ENCODE measurements at places on chromosomes 4 and X. TPM values are rescaled to one million over a fixed set of nuclear protein-coding genes. Genes with fewer than 3 reads are reported as not detected.

GRCh38 chrX:67961516-67961915, 417.7 kb downstream of the AR start:
- no peak for DNase-seq

DNA sequence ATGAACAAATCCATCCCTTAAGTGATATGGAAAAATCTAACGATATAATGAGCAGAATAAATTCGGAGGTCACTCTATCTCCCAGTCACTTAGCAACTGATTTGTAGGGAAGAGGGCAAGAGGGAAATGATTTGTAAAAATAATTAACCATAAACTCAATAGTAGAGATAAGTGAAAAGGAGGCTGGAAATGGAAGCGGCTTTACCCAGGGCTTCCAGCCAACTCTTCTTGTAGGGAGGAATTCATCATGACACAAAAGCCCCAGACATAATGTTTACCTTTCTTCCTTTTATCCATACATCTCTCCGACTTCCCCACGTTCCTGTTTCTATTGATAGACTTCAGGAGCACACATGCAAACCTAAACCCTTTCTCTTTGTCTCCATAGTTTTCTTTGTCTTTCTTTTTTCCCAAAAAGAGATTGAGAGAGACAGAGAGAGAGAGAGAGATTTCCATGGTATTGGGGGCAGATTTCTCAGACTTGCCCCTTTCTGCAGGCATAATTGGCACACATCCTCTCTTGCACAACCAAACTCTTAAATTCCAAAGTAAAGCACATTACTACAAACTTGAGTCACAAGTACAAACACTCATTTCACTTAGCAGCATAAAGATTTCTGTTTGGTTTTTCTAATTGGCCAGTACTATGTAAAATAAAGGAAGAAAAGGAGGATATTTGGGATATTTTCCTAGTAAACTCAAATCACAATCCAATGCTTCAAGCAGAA, 140.9 kb downstream of the MAPK10 start:
- no peak for DNase-seq

DNA sequence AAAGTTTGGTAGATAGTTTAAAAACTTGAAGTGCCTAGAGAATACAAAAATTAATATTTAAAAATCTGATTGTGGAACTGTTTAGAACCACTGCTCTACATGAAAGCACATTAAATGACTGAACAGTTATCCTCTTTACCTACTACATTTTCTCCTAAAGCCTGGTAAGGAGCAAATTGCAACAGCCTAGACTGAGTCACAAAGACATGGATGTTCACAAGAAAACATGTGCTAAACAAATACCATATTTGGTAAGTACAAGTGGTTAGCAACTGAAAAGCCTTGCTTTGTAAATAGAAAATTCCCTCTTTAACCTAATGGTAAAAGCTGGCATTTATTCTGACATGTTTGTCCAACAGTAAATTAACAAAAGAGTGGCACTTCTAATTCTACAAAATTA, 203.1 kb downstream of the FBXO8 start:
- no peak for DNase-seq

DNA sequence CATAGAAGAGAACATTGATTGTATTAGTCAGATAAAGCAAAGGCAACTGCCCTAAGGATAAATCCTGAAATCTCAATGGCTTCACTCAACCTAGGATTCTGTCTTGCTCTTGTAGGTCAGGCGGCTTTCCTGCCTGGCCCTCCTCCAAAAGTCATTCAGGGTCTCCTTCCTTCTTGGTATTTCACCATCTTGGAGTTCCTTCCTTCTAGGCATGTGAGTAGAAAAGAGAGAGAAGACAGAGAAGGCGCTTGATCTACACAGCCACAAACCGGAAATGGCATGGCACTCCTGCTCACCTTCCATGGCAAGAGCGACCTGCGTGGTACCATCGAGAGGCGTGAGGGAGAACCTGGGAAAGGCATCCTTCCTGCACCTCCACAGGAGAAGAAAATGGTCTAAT, 45.3 kb upstream of the HELT start:
- no peak for DNase-seq

- DNase-seq: no peak
These were observed 45.8 kb upstream of the SERTM2 start for GRCh38 chrX:111465669-111466068.

DNA sequence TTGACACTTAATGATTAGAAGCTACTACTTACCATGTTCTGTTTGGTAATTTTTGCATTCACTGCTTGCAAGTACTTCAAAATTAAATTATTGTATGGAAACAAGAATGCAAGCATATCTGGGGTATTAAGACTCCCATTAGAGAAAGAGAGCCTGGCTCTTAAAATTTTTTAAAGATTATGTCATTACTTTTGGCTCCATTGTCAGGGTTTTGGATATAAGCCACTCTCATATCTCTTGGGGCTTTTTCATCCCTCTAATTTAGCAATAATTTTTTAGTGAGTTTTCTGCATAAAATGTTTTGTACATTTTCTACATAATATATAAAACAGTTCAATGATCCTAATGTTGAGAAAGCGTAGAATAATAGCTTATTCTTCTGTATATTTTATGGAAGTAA, 49.4 kb downstream of the SLC9A6 start:
- DNase-seq: no peak

- peak; percentile 45 for DNase-seq
These were observed 102.9 kb upstream of the PAQR3 start for GRCh38 chr4:79042079-79042674.

DNA sequence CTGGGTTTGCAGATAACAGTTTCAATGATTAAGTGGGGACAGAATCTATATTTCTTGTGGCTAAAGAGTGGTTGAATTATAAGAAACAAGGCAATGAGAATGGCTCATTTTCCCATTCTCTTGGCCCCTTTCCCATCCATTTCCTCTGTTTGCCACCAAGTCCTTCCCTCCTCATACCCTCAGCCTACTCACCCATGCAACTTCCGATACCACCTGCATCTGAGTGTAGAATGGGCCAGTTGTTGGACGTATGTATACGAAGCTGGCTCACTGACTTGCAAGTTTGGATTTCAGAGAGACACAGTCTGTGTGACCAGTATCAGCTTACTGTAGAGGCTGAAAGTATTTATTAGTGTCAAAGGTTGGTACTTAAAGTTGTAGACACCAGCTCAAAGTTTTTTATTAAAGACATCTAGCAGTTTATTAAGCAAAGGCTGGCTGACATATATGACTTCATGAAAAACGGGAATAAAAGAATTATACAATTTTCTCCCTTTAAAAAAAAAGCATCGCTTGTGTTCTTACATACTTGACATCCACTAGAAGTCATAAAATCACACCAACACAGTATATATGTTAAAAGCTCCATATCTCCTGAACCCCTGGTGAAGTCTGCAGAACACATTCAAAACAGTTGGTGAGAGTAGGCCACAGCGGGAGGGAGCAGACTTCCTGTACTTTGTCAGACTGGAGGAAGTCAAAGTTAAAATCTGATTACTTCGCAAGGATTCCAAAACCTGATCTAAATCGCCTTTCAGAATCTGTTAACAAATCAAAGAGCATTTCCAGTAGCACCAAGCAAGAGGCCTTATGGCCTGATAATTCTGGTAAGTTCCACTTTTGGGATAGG, 22.4 kb upstream of the STIM2 start:
- peak; percentile 74 for DNase-seq

GRCh38 chrX:20461576-20461975, 194.9 kb upstream of the RPS6KA3 start:
- no peak for DNase-seq

DNA sequence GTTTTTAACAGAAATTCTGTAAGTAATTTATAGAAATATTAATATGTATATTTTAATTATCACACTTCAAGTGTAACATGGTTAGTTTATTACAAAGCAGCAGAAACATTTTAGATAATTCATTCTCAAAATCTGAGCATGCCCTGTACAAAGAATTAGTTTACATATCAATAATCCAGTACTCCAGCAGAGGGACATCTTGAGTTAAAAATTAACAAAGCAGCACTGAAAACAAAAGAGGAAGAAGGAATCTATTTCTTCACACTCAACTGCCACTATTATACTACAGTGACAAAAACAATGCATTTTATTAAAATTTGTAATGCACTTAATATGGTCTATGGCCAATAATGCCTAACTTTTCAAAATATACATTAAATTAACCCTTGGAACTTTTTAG, 179.1 kb upstream of the KLHL4 start:
- no peak for DNase-seq

- DNase-seq: peak; percentile 29
These were observed 45.1 kb downstream of the SPATA4 start for GRCh38 chr4:176150356-176150682.

- DNase-seq: no peak
These were observed 115.4 kb upstream of the RPS6KA3 start for GRCh38 chrX:20382082-20382481.

DNA sequence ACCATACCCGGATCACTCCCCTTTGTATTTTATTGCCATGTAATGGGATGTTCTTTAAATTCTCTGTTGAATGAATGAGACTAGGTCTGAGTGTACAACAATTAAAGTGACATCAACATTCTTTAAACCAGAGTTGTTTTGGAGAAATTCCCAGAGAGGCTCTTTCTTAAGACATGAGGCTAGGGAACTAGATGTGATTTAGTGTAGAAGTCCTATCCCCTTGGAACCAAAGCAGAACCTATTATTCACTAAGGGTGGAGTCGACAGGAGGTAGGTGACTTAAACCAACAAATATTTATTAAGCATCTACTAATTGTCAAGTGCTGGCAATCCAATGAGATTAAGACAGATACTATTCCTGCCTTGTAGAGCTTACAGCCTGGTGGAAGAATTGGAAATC, 1.7 kb downstream of the EIF1AX start:
- no peak for DNase-seq

- DNase-seq: no peak
These were observed 243.9 kb upstream of the FAT4 start for GRCh38 chr4:125070861-125071260.

GRCh38 chr4:67746797-67747495, 7.2 kb downstream of the GNRHR start:
- DNase-seq: peak; percentile 41

DNA sequence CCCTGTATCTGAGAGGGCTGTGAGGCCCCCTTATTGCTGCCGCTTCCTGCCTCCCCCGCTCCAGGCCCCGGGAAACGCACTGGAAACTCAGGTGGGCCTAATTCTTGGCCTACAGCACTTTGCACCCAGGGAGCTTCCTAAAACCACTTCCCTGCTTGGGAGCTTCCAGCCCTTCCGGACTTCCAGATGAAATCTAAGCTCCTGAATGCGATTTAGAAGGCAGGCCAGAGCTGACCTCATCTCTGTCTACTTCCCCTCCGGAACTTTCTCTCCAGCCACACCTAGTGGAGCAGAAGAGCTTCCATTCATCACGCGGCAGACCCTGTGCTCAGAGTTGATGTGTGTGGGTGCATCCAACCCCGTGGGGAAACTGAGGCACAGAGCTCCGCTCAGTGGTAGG, 84.2 kb downstream of the SORCS2 start:
- no peak for DNase-seq

DNA sequence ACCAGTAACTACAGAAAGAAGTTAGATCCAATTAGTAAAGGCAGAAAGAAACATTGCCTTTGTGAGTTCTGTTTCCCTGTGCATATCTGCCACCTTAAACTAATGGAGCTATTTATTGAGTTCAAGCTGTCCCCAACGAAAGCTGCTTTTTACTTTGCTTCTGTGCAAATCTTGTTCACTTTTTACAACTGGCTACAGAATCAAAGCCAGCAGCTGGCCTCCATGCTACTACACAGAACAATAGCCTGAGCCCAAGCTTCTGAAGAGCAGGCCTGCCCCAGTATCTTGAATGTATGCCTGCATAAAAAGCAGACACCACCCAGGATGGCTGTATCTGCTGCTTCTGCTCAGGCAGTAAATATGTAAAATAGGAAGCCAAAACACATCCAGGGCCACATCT, 28.1 kb downstream of the ANK2 start:
- DNase-seq: no peak

DNA sequence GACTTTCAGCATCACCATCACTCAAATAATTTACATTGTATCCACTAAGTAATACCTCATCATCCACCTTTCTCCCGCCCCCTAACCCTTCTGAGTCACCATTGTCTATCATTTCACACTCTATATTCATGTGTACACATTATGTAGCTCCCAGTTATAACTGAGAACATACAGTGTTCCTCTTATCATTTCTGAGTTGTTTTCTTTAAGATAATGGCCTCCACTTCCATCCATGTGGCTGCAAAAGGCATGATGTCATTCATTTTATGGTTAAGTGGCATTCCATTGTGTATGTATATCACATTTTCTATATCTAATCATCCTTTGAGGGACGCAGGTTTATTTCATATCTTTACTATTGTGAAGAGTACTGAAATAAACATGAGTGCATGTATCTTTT, 14.6 kb upstream of the NDST4 start:
- DNase-seq: no peak

GRCh38 chrX:10636851-10637250, 16.5 kb upstream of the MID1 start:
- no peak for DNase-seq

GRCh38 chrX:101260435-101260834, 30.7 kb downstream of the TAF7L start:
- DNase-seq: peak; percentile 26

- no peak for DNase-seq
These were observed 287.9 kb downstream of the CCSER1 start for GRCh38 chr4:90415116-90415515.

DNA sequence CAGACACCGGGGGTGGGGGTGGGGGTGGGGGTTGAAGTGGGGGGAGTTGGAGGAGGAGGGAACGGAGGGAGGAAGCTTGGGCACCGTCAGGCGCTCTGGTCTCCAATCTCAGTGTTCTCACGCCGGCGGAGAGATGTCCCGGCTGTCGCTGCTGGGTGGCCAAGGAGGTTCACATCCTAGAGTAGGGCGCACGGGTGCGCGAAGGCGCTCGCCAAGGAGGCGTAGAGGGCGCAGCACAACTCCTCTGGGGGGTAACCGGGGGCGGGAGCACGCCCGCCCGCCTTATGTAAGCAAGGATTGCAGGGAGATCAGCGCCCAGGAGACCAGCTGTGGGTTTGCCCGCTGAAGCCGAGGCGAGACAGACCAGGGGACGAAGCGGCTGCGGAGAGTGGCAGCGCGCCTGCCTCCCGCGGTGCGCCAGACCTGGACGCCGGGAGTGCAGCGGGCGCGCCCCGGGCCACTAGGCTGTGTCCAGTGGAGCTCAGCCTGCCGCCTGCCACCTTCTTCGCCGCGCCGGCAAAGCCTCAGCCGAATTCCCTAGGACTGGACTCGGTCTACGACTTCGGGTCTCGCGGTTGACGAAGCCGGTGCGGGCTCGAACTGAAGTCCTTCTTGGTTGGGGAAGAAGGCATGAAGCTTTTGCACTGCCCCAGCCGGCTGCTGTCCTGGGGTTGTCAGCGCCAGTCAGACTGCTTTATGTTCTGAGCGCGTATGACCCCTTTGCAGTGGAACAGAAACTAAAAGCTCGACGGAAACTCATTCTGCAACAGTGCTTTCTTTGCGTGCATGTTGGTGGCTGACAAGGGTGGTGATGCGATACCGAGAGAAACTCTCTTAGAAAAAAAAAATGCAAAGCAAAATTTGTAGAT, 707 bp upstream of the UNC5C start:
- peak; percentile 53 for DNase-seq

The GPR82 gene
- 0.81 TPM for polyA plus RNA-seq

The GLOD5 gene
- polyA plus RNA-seq: 31.3 TPM

The FABP2 gene
- polyA plus RNA-seq: 661 TPM

The CXorf49 gene
- not detected for polyA plus RNA-seq

The REST gene
- polyA plus RNA-seq: 24.2 TPM

The HSFX2 gene
- polyA plus RNA-seq: 0.49 TPM

The STPG2 gene
- polyA plus RNA-seq: 0.40 TPM

The SOX3 gene
- not detected for polyA plus RNA-seq

The BANK1 gene
- 1.4 TPM for polyA plus RNA-seq

The SCML1 gene
- 15.5 TPM for polyA plus RNA-seq

The OTUD6A gene
- not detected for polyA plus RNA-seq

The ARMCX2 gene
- 0.54 TPM for polyA plus RNA-seq

The CYSLTR1 gene
- 0.79 TPM for polyA plus RNA-seq

The EVC2 gene
- polyA plus RNA-seq: 1.3 TPM

The CD40LG gene
- polyA plus RNA-seq: 0.45 TPM

Data from small intestine (tissue), 16 donors.